ENCODE measurements at places on chromosomes 12 and 14.

DNA sequence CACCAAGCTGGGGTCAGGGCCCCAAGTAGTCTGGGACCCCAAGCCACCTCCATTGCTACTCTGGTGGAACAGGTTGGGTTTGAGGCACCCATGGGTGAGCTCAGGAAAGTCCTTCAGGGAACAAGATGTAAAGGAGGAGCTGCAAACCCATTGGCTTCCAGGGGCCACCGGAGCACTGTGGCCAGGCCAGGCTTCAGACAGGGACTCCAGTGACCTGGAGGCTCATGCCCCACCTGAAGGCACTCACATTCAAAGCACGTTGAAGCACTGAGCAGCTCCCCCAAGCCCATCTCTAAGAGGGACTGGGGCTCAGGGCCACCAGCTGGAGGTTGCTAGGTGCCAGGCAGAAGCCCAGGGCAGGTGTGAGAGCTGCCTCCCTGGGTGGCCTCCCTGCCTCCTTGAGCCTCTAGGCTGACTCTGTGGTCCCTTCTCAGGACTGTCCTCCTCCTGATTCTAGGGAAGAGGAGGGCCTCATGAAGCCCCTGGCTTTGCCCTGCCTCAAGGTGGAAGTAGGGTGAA lies 49.1 kb downstream of the FAM222A start:
- no peak for DNase-seq

DNA sequence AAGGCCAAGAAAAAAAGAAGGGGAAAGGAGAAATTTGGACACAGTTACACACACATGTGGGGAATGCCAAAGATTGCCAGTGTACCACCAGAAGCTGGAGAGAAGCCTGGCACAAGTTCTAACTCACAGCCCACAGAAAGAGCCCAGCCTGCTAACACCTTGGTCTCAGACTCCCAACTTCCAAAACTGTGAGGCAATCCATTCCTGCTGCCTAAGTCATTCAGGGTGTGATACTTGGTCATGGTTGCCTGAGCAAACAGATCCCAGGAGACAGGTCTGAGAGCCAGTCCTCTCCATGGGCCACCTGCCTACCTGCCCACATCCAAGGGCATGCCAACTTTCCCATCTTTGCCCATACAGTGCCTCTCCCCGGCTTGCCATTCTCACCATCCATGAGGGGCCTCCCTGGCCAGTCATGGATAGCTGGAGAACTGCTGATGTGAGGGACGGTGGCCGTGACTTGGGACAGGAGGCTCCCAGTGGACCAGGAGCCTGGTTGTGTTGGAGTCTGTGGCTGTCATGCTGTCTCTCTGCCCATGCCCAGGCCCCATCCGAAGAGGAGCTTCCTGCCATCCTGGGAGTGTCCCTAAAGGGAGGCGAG lies 198.0 kb upstream of the RTL1 start:
- DNase-seq: no peak

GRCh38 chr14:105051182-105052109 lies 13.8 kb downstream of the GPR132 start:
- DNase-seq: no peak

GRCh38 chr14:74685921-74686678 lies 26.8 kb downstream of the AREL1 start:
- no peak for DNase-seq

DNA sequence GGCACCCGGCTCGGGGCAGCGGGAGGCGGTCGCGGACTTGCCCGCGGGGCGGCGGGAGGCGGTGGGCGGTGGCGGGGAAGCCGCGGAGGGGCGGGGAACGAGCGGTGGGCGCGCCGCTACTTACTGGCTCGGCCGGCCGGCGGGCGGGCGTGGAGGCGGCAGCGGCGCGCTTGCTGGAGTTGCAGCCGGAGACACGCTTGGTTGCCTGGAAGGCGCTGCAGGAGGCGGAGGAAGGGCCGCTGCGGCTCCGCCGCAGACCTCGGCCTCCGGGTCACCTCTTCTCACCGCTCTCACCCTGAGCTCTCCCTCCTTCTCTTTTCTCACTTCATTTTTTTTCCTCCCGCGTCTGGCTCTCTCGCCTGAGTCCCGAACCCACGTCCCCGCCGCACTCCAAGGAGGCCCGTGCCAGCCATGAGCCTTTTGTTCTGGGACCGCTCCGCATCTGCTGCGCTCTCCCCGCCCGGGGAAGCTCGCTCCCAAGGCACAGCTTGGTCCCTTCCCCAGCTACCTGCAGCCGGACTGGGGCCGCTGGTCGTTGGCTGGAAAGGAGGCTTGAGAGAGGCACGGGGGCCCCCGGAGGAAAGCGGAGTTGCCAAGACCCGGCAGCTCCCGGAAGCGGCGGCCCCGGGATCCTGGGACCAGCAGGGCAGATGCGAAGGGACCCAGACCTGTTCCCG lies 592 bp upstream of the KCNK10 start:
- no peak for DNase-seq
